ENCODE measurements at places on chromosomes 5 and 9.

DNA sequence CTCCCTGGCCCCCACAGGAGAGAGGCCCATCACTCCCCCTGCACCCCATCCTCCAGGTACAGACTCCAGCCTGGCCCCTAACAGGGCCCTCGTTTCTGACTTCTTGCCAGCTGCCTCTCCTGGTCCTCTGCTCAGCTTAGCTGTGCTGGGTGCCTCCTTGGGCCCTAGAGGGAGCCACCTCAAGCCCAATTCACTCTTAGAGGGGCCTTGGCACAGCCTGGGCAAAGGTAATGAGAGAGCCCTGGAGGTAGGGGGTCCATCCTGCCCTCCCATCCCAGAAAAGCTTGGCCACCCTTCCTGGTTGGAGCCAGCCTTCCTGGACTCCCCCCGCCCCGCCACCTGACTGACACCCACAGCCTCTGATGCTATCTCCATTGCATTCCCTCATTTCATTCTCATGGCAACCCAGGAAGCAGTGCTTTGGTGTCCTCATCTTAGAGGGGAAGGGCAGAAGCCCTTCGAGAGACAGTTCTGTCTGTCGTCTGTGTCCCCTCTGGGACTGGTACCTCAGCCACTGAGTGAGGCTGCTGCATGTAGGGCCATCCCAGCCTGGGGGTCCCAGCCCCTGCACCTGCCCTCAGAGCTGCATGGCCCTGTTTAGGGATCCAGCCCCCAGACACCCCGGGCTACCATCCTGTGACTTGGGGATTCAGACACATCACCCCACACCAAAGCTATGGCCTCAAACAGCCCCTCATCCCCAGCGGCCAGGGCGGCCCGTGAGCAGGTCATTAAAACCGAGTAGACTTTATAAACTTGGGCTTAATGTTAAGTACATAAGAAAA is 95.5 kb downstream of the BARX1 start:
- DNase-seq, result no peak

GRCh38 chr5:174384509-174384947 is 339.0 kb downstream of the NSG2 start:
- peak; percentile 86 for DNase-seq

GRCh38 chr9:114157516-114158176 is 2.3 kb downstream of the COL27A1 start:
- no peak for DNase-seq

- DNase-seq, result no peak
Measured at GRCh38 chr9:18566121-18566520, 92.2 kb downstream of the ADAMTSL1 start.

- peak; percentile 90 for DNase-seq
Measured at GRCh38 chr5:72156946-72157624, 49.8 kb downstream of the MAP1B start.

DNA sequence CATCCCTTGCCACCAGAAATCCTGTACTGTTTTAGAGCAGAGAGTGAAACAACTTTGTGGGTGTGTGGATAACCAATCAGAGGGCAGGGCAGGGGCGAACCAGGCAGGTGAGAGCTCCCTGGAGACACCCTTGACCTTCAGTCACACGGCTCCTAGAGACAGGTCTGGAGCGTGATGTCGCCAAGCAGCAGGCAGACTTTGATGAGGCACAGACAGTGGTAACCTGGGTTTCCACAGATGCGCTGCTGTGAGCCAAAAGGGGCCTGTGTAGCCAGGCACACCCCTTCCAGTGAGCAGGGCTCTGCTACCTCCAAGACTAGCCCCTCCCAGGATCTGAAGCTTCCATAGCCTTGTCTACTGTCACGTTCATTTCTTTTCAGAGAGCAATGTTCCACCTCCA is 317.8 kb upstream of the ADCY2 start:
- no peak for DNase-seq

All from HFF-Myc (cell line).